ENCODE measurements at places on chromosomes 4 and X.

GRCh38 chr4:88719381-88719780 lies 21.8 kb upstream of the NAP1L5 start:
- DNase-seq = no peak

GRCh38 chrX:70480660-70481018 lies 36.0 kb downstream of the DLG3 start:
- no peak for DNase-seq

GRCh38 chr4:176437756-176438155 lies 118.0 kb downstream of the SPCS3 start:
- DNase-seq = no peak

GRCh38 chr4:112245383-112245782 lies 13.8 kb downstream of the AP1AR start:
- no peak for DNase-seq

DNA sequence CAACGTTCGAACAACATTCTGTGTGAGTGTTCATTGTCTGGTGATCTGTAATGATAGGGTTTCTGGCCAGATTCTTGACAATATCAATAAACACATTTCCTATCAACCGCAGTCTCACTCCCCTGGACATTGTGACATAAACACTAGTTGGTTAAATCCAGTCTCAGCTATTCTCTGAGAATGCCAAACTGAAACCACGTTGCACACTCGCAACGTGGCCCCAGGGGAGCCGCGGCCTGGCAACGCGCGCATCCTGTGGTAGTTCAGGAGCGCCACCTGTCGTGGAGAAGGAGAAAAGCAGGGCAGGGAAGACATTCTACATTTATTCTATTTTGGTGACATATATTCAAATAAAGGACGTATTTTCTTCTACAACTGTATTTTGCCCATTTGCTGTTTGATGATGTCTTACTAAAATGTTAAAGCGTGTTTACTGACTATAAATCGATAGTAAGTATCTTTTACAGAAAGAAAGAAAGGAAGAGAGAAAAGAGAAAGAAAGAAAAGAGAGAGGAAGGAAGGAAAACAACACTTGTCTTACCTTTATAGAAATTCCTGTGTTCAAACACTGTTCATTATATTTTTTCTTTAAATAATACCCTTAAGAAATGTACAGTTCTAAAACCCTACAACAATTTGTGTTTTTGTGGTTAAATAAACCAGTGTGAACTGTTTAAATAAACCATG lies 738.3 kb upstream of the FRG1 start:
- no peak for DNase-seq

DNA sequence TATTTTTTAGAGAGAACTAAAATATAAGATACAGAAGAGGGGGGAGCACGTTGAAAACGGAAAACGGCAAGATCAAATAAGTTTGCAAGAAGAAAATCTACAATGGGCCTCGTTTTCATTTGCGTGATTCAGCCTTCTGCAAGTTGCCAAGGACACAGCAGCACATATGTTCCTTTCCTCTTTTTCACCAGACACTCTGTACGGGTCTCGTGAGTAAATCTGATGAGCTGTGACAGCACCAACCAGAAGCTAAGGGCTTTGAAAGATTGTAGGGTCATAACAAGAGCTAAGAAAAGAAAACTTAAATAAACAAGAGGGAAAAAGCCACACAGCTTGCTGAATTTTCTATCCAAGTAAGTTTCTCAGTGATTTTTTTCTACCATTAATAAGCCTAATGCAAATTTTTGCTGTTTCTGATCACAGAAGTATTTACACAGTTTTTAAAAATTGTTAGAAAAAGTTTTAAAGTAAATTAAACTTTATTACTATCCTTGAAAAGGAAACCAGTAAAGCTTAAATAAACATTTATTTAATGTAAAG lies 63.4 kb downstream of the SCML2 start:
- DNase-seq = no peak

DNA sequence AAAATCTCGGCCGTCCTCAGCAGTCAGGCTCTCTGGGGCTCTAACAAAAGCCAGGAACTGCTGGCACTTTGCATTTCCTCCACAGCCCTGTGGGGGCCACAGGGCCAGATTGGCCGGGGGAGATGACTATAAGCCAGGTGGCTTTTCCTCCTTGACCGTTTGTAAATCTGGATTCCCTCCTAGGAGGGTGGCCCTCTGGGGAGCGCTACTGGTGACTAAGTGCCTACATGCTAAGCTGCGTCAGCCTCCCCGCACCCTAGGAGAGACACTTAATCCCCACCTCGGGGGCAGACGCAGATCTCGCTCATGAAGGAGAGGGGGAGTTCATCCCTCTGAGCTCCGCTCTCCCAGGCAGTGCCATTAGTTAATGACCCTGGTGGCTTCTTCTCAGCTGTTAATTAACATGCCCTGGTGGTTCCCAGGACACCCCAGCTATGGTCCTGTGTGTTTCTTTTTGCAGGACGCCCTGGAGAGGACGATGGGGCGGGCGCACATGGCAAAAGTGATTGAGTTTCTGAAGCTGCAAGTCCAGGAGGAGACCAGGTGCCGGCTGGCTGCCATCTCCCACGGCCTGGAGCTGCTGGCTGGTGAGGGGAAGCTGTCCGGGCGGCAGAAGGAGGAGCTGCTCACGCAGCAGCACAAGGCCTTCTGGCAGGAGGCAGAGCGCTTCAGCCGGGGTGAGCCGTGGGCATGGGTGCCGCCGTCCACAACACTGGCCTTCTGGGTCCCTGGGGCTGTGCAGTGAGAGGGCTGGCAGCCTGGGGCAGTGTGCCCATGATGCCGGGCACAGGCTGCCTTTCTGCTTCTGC lies 41.6 kb downstream of the EVC start:
- DNase-seq = no peak

- DNase-seq = no peak
Measured at GRCh38 chr4:187606581-187606980, 389.0 kb upstream of the ZFP42 start.

DNA sequence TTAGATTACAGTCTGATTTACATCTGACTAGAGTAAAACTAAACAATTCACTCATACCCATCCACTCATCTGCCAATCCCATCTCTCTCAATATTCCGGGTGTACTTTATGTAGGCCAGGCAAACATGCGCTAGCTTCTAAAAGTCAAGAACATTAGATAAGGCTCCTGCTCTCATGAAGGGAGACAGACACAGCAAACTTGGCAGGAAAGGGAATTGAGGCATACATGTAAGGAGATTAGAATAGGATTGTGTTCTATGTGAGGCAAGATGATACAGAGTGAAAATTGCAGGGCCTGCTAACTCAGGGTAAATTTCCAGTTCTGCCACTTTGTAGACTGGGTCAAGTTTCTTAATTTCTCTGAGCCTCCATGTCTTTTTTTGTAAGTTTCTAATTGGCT lies 135.8 kb downstream of the CDS1 start:
- DNase-seq = no peak

DNA sequence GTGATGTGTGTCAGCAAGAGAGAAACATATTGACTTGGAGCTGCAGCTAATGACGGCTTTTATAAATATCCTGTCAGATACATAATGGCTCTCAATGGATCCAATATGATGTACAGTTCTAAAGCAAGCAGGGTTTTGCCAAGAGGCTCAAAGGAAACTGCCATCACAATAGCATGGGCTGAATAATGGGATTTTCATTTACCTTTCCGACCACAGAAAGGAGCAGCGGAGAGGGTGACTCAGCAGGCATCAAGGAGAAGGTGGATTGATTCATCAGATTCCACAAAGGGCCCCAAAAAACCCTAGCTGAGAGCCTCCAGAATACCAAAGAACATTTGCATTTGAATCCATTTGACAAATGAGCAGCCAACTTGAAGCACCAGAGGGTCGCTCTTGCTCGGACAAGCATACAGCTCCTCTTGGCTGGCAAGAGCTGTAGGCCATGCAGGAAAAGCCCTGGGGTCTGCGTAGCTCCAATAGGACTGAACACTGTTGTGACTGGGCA lies 355.7 kb upstream of the NOCT start:
- DNase-seq = no peak

GRCh38 chrX:37454537-37455285 lies 105.5 kb downstream of the PRRG1 start:
- no peak for DNase-seq

- DNase-seq = no peak
Measured at GRCh38 chr4:41129128-41129754, 85.1 kb downstream of the APBB2 start.

DNA sequence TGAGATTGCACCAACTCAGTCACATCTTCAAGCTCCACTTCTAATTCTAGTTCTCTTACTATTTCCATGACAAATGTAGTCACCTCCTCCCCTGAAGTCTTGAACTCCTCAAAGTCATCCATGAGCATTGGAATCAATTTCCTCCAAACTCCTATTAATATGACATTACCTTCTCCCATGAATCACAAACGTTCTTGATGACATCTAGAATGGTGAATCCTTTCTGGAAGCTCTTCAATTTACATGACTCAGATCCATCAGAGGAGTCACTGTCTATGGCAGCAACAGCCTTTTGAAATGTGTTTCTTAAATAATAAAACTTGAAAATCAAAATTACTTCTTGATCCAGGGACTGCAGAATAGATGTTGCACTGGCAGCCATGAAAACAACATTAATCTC lies 34.5 kb downstream of the GALNTL6 start:
- no peak for DNase-seq

GRCh38 chr4:13527192-13527980 lies 16.9 kb downstream of the NKX3-2 start:
- no peak for DNase-seq

DNA sequence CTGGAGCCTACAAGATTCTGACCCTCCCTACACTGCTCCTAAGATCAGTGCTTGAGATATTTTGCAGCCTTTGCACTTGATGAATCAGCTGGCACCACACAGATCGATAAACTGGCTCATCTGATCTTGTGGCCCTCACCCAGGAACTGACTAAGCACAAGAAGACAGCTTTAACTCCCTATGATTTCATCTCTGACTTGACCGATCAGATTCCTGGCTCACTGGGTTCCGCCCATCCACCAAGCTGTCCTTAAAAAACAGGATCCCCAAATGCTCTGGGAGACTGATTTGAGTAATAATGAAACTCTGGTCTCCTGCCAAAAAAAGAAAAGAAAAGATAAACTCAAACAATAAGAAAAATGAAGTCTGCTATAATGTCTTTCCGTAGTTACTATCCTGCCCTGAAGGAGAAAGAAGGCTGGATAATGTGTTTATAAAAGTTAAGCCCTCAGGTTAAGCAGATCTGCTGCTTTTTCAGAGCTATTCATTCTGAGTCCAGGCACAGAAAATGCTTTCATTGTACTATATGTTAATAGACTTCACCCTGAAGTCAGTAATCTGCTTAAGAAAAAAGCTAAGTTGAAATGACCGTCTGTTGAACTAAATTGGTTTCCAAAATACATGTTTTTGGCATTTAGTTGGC lies 795.2 kb downstream of the TRIML1 start:
- DNase-seq = no peak

- DNase-seq = no peak
Measured at GRCh38 chr4:144579411-144580030, 66.4 kb upstream of the HHIP start.

DNA sequence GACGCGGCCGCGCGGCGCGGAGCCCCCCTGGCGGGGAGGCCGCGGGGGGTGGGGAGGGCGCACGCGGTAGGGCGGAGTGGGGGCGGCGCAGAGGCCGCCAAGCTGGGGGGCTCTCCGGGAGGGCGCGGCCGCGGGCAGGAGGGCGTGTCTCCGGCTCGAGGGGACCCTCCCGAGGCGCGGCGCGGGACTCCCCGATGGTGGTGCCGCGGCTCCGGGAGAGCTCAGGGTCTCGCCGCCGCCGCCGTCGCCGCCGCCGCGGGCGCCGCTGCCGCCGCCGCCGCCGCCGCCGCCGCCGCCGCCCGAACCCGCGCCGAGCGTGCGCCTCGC lies 165 bp upstream of the PTCHD1 start:
- no peak for DNase-seq

DNA sequence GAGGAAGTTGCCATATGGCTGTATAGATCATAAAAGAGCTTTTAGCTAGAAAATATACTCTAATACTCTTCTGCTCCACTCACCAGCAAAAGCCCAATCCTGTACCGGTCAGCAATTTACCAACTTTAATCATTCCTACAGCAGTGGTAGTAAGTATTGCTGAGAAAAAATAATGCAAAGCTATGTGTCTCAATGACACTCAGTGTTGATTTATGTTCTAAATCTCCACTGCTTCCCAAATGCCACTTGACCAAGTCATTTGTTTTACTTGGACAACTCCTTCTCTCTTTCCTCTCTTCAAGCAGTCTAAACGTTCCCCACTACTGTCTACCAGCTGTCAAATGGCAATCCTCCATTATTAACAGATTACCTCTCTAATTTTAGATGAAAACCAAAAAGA lies 201.8 kb upstream of the GK2 start:
- DNase-seq = no peak

DNA sequence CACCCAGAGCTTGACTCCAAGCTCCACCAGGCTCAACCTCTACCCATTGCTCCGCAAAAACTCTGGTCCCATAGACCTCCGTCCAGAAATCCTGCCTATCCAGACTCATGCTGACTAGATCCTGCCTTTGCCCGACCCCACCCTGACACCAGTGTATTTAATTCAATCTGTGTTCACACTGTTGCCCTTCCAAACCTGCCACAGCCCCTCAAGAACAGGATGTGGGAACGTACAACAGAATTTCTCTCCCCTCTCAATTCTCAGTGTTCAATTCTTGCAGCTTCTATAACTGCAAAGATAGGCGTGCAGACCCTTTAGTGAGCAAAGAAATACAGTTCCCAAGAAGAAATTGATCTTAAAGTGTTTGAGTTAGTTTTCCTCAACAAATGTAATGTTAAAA lies 154.2 kb upstream of the FRG1 start:
- DNase-seq = no peak

GRCh38 chrX:67693928-67694327 lies 150.1 kb downstream of the AR start:
- DNase-seq = no peak

DNA sequence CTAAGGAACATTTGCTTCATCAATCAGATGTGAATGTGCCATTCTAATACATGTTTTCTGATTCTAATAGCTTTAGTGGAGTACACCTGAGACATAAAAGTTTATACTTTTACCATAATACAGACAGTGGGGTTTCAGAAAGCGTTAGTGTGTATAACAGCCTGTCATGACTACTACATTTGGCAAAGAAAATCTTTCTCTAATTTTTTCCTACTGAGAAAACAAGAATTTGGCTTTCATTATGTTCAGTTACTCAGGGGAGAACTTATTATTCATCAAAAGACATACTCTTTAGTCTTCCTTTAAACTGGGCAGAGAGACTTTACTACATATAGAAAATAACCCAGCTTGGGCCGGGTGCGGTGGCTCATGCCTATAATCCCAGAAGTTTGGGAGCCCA lies 104.9 kb downstream of the PCDH18 start:
- no peak for DNase-seq

GRCh38 chr4:62408454-62408853 lies 1208.3 kb downstream of the ADGRL3 start:
- DNase-seq = no peak

Data from GM12878 (cell line).